ENCODE measurements at places on chromosomes 1 and 21. TPM values are rescaled to one million over a fixed set of nuclear protein-coding genes. Genes with fewer than 3 reads are reported as not detected.

DNA sequence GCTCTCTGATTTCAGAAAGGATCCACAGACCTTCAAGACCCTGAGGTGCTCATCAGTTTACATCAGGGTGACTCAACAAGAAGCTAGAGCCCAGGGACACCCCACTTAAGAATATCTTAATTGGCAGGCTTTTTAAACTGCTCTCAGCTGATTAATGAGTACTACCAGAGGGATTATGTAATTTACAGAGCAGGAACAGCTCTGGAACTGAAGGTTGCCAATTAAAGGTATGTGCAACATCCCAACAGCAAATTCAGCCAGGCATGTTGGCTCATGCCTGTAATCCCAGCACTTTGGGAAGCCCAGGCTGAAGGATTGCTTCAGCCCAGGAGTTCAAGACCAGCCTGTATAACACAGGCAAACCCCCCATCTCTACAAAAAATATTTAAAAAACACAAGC, 295.7 kb downstream of the SETD4 start:
- no peak for DNase-seq

DNA sequence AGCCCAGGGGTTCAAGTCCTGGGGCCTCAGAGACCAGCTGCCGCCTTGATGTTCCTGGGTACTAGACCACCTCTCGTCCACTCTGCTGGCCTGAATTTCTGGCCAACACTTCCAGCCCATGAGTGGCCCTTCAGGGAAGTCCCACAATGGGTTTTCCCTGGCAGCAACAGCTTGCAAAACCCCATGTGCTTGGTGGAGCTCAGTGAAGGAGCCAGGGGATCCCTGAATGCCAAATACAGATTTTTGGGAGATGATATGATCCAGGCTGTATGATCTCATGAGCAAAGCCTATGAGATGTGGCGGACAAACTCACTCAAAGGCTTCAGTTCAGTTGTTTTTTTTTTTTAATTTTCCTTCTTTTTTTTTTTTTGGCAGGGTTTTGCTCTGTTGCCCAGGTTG, 9.6 kb upstream of the RASSF5 start:
- DNase-seq, result no peak

Gene FYB2
- 12.0 TPM for total RNA-seq

GRCh38 chr1:94235189-94236012, 2.0 kb downstream of the ARHGAP29 start:
- DNase-seq, result no peak

GRCh38 chr1:106753066-106753465, 303.4 kb upstream of the PRMT6 start:
- DNase-seq, result no peak

Gene COA6
- 20.9 TPM for total RNA-seq

GRCh38 chr1:31531177-31531999, 44.9 kb upstream of the TINAGL1 start:
- DNase-seq, result no peak

Gene HRNR
- not detected for total RNA-seq

Gene SPRR2A
- total RNA-seq, result not detected

DNA sequence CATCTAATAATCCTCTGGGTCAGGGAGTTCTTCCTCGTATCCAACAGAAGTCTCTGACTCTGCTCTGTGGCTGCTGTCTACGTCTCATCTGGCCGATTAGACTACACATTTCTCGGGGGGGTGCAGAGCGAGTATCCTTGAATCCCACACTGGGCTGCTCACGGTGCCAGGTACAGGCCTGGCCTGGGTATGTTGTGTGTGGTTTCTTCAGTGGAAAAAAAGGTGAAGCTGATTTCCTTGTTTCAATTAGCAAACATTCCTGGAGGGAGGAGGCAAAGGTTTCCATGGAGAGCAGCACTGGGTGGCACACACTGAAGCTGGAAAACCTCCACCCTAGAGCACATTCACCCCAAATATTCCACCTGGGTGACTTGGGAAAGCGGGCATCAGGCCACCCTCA, 2.0 kb upstream of the RAB7B start:
- peak; percentile 24 for DNase-seq

DNA sequence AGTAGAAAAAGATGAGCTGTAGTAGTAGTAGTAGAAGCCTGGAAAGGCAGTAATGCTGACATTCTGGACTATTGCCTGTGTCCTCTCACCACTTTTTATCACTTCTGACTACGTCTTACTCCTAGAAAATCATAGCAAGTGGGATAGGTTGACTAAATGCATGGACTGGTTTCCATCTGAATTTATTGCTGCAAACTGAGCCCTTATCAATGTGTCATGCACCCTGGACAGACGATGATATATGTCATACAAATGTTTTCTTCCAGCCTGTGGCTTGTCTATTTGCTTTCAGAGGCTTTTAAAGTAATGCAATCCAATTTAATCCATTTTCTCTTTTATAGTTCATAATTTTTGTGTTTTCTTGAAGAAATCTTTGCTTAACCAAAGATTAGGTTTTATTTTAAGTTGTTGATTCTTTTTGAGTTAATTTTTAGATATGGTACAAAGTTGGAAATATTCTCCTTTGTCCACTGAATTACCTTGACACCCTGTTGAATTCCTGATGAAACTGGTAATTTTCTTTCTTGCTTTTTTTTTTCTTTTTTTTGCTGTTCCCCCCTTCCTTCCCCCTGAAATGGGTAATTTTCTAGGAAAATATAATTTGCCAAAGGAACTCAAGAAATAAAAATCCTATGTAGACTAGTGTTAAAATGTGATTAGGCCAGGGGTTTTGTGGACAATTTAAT, 47.1 kb downstream of the PHACTR4 start:
- DNase-seq, result no peak

- no peak for DNase-seq
Observed at GRCh38 chr1:182237329-182237728, 154.3 kb downstream of the GLUL start.

Data from endodermal cell (in vitro differentiated cells).